ENCODE measurements at places on chromosomes 12 and 14.

GRCh38 chr14:22434901-22435550 lies 154.0 kb downstream of the DAD1 start:
- DNase-seq, result peak; percentile 98

GRCh38 chr12:8658346-8658745 lies 4.3 kb downstream of the MFAP5 start:
- no peak for DNase-seq

DNA sequence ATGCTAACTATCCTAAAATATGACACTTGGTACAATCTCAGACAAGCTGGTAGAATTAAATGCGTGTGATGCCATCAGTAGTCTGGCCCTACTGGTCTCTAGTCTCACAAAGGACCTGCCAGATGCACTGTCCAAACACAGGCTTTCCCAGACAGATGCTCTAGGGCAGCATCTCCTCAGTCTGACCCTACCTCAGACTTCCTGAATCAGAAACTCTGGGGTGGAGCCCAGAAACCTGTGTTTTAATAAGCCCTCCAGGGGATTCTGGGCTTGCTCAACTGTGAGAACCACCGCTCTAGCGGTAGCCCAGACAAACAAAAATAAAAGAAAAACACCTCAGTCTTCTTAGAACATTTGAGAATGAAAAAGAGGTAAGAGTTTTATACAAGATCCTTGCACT lies 48.0 kb downstream of the BDKRB1 start:
- DNase-seq, result peak; percentile 46

GRCh38 chr12:49043856-49044258 lies 16.7 kb downstream of the KMT2D start:
- DNase-seq, result peak; percentile 47

DNA sequence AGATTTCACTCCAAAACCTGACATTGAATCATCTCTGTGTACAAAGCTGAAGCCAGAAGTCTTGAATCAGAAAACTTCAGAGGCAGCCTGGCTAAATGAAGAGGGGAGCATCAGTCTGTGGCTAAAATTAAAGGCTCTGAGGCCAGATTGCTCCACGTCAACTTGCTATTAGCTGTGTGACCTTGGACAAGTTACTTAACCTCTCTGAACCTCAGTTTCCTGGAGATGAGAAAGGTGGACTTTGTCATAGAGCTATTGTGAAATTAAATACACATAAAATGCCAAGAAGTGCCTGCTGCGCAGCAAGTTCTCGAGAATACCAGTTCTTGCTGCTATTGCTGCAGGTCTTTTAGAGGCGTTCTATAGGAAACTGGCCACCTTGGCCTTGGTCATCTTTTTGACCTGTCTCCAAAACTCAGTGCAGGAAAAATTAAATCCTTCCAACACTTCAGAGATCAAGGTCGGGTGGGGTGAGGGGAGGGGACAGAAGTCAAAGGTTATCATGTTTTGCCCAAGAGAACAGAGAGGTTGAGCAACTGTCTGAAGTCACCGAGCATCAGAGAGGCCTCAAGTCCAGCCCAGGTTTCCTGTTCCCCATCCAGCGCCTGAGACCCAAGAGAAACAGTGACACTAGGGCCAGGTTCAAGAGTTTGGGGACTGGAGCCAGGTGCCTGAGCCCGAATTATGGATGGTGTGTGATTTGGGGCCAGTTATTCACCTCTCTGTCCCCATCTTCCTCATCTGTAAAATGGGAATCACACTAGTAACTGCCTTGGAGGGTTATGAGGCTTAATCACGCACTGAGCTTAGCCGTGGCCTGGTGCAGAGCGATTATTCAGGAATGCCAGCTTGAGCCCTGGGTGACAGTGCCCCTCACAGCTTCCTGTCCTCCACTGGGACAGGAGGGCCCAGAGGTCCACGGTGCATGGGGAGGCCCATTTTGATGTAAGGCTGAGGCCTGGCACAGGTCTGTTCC lies 1.1 kb downstream of the SERPINA1 start:
- no peak for DNase-seq

DNA sequence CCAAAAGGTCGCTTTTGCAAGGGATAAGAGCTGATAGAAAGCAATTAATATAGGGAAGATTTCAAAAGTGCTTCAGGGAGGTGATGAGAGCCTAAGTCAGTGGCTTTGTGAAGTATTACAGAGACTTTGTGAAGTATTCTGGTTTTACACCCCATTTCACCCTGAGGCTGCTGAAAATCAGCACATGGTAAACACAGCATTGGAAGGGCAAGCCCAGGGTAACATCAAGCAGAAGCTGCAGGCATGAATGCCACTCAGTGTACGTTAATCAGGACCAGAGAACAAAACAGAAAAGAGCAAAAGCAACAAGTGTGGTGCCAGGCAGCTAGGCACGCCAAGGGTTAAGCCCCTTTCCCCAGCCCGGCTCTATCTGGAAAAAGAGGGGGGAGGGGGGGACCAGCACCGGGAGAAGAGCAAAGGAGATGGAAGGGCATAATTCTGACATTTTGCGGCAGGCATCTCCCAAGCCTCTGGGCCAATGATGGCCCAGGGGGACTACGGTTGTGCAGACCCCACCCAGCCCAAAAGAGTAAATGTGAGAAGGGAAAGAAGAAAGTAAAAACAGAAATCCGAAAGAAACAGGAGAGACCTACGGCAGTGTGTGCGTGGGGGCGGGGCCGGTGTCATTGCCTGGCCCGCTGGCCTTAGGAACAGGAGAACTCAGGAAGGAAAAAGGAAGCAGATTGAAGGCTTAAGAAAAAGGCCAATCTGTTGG lies 58.9 kb downstream of the DHRS2 start:
- DNase-seq, result no peak

GRCh38 chr14:85241022-85241855 lies 288.7 kb upstream of the FLRT2 start:
- DNase-seq, result peak; percentile 72

- no peak for DNase-seq
These were observed 56.8 kb upstream of the FOXG1 start for GRCh38 chr14:28709571-28710305.

- peak; percentile 94 for DNase-seq
These were observed 638.6 kb downstream of the BCL11B start for GRCh38 chr14:98633380-98633779.

DNA sequence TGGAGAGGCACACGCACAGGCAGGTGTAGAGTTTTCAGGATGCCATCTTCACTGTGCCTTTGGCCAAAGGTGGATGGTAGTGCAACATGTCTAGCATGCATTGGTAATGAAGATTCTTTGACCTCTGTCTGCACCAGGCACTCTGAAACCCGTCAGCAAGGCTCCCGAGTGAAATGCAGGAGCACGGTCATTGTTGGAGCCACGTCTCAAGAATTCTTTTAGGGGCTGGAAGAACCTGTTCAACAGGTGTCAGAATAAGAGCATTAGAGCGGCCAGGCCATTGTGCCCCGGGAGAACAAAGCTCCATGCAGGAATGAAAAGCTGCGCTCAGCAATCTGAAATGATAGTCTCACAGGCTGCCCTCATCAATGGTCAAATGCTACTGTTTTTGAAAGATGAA lies 40.2 kb upstream of the DICER1 start:
- DNase-seq, result no peak

DNA sequence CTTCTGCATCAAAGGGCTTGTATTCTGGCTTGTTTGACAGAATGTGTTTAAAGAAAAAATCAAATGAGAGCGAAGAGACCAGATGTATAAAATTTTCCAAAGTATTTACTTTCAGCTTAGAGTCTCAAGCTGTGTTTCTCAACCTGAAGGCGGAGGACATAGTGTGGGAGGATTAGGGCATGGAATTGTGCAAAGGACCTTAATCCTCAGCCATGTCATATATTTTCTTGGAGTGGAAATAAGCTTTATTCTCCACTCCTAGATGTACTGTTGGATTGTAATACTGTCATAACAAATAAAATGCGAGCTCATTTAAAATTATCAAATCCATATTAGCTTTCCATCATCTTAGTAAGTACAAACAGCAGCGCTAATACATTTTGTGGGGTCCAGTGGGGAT lies 154.0 kb downstream of the PAH start:
- no peak for DNase-seq

GRCh38 chr12:20463913-20464524 lies 95.7 kb downstream of the PDE3A start:
- DNase-seq, result peak; percentile 1

DNA sequence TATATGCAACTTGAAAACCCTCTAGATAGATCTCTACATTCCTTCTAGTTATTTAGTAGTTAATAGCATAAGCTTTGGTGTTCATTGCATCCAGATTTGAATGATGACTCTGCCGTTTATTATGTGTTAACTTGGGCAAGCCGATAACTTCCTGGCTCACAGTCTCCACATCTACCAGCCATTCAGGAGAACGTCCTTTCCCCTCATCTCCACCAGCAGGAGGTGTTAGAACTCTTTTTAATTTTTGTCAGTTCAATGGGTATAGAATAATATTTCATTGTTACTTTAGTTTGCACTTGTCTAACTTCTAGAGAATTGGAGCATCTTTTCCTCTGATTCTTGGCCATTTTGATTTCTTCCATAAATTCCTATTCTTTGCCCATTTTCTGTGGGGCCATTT lies 30.0 kb upstream of the WSCD2 start:
- no peak for DNase-seq

DNA sequence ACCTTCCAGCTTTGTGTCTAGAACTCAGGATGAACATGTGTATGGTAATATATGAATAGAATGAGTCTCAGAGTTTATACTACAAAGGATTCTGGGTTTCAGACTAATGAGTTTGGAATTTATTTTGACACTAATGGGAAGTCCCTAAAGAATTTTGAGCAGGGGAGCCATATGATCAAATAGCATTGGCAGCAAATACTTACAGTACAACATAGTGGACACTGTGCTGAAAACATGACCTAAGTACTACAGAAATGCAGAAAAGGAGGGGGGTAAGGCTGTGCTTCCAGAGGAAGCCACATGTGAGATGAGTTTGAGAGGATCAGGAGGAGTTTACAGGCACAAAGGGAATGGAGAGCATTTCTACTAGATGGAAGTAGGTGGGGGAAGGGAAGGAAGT lies 225.8 kb downstream of the C12orf42 start:
- DNase-seq, result peak; percentile 21

GRCh38 chr14:96121660-96122395 lies 82.7 kb downstream of the C14orf132 start:
- DNase-seq, result no peak

GRCh38 chr14:104993306-104993705 lies 7.7 kb downstream of the CLBA1 start:
- peak; percentile 75 for DNase-seq

DNA sequence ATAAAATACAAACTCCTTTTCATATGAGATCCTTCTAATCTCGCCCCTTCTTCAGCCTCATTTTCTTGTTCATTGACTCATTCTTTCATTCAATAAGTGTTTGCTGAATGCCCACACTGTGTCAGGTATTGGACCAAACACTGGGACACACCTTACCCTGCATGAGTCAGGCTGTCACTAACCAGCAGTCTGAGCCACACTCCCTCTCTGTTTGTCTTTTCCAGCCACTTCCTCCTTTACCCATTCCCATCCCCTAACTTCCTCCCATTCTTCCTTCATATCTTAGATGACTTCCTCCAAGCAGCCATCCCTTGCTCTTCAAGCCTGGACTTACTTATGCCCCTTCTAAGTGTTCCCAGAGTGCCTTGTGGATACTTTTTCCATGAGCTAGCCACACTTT lies 27.0 kb upstream of the HIF1A start:
- DNase-seq, result no peak

- DNase-seq, result no peak
These were observed 11.7 kb upstream of the KCNA5 start for GRCh38 chr12:5031958-5032357.

GRCh38 chr12:61998791-61999190 lies 261.4 kb upstream of the USP15 start:
- DNase-seq, result no peak

- no peak for DNase-seq
These were observed 9.2 kb upstream of the CYP46A1 start for GRCh38 chr14:99674776-99675381.

- no peak for DNase-seq
These were observed 257.1 kb downstream of the SSPN start for GRCh38 chr12:26452511-26452910.

GRCh38 chr12:79935624-79936345 lies 888 bp upstream of the PPP1R12A start:
- peak; percentile 70 for DNase-seq

DNA sequence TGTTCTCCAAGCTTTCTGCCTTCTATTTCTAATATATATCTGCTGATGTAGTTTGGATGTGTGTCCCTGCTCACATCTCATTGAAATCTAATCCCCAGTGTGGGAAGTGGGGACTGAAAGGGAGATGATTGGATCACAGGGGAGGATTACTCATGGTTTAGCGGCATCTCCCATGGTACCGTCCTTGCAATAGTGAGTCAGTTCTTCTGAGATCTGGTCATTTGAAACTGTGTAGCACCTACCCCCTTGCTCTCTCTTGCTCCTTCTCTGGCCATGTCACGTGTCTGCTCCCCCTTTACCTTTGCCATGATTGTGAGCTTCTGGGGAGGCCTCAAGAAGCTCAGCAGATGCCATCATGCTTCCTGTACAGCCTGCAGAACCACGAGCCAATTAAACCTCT lies 26.2 kb upstream of the ALX1 start:
- no peak for DNase-seq

GRCh38 chr12:58593557-58594304 lies 326.6 kb downstream of the LRIG3 start:
- DNase-seq, result peak; percentile 71

DNA sequence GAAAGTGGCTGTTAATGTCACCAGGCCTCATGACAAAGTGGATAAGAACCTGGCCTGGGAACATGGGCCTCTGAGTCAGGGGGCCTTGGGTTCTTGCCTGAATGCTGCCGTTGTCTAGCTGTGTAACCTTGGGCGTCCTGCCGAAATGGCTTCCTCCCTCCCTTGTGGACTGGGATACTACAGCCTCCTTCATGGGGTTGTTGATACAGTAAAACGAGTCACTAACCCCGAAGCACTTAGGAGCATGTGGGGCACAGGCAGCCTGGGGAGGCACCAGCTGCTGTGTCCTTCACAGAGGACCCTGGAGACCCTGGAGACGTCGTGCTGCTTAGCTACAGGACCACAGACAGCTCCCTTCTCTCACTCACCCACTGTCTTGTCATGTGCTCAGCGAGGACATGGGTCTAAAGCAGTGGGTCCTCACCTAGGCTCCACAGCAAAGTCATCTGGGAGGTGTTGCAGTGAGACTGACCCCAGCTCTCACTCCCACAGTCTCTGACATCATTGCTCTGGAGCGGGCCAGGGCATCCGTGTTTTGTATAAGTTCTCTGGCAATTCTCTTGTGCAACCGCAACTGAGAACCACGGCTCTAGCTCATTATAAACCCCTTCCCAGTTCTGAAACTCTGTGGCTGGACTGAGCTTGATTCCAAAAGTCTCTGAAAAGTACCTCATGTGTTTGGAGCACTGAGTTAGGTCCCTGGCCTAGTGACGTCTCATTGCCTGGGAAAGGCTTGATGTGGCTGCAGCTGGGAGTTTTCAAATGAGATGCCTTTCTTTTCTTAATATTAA lies 42.1 kb downstream of the SERPINA3 start:
- peak; percentile 21 for DNase-seq

DNA sequence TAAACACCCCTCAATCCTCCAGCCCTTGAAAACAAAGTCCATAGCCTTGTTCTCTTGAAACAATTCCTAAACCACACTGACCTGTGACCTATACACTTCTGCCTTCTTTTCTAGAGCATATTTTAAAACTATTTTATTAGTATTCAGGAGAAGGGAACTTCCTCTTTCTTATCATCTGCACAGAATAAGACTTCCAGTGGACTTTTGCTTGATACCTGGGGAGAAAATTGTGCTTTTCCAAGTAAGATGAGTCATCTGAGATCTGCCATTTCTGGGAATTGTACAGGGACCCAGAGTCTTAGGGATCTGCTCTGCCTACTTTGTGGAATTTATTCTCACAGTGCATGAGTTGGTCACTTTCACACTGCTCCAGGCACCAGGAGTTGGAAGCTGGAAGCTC lies 10.5 kb upstream of the WNT5B start:
- DNase-seq, result no peak

- DNase-seq, result no peak
These were observed 322.1 kb downstream of the RGS6 start for GRCh38 chr14:72254202-72254936.
